ENCODE measurements at places on chromosomes 1 and 21.
A peak's percentile ranks its signal among the peaks of the same experiment; 100 is the strongest.

DNA sequence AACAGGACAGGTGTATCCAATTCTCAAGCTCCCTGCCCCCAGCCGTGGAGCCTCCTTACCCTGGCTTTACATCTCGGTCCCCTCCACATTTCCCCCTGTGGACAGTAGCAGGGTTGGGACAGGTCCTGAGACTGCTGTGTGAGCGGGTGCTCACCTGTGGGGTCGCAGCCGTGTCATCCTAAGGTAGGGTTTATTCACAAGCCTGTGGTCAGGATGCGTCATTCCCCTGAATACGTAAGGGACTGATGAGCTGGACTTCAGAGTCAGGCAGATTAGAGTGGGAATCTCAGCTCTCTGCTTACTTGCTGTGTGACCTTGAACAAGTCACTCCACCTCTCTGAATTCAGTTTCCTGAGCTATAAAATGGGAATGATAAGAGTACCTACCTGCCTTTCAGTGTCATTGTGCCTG lies 17.7 kb downstream of the ZNF362 start:
- DNase-seq, result no peak

DNA sequence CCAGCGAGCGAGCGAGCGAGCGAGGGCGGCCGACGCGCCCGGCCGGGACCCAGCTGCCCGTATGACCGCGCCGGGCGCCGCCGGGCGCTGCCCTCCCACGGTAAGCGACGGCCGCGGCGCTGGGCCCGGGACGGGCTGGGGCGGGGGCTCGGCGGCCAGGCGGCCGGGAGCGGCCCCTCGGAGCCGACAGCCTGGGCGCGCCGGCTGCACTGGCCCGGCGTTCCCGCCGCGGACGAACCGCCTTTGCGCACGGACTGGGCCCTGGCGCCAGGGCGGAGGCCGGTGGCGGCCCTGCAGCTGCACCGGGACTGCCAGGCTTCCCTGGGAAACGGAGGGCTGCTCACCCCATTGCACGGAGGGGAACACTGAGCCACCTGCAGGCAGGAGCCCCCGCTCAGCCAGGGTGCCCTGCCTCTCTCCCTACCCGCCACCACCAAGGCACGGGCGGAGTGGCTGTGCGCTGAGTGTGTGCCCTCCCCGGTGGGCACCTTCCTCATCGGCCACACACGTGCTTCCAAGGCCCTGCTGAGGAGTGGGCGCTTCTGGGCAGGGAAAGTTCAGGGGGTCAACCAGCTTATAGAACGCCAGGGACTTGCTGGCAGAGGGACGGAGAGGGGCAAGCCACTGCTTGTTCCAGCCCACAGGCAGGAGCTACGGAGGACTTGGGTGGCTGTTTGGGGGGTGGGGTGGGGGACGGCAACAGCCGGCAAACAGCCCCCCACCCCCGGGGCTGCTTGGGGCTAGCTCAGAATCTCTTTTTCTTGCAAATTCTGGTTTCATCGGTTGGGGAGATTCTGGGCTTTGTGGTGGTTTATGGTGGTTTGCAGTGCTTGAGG lies 532 bp downstream of the CSF1 start:
- no peak for DNase-seq

GRCh38 chr1:27275696-27276095 lies 41.3 kb downstream of the WDTC1 start:
- no peak for DNase-seq

DNA sequence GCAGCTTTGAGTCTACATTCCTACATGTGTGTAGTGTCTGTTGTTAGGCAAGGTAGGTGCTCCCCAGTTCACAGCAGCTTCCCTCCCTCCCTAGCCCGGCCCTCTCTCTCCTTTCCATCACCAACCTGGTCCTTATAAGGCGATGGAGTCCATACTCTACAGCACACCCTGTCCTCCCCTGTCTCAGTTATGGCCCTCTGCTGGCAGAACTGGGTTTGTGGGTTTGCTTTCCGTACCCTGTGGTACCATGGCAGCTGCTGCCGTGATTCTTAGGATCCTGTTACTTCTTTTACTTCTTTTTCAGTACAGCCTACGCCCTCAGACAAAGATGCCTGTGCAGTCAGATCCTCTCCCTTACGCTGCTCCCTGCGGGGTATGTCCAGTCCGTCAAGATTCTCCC lies 31.7 kb downstream of the AK5 start:
- DNase-seq, result no peak

DNA sequence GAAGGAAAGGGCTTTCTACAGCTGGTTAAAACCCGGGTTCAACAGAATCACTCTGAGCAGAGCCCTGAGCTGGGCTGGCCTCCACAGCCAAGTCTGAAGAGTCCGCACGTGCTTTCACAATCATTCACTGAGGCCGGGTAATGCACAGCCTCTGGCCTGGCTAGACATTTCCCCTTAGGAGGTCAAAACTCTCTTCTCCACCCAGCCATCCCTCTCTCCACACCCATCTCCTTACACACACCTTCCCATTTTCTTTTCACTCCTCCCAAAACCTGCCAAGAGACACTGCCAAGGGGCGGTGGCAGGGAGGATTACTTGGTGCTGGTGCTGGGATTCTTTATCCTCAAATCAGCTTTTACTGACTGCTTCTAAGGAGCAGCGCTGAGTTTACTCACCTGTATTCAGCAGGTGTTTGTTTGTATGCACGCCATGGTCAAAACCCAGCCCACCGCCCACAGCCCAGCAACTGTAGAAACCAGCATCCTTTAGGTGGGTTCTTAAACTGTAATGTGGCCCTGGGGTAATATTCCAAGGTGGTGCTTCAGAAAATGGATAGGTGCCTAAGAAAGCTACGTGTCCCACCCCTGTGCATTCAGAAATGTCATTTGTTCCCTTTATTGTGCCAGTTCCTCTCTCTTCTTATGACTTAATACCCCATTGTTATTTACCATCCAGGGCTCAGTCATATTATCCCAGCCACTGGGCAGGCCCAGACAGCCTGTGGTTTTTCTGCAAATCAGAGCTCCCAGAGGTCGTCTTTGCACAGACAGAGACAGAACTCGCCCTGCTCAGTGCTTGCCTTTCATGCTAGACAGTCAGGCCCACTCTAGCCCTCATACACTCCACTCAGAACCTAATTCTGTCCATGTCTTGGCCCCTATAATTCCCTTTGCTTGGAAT lies 80.2 kb downstream of the ADSS2 start:
- DNase-seq, result no peak

GRCh38 chr1:10663678-10664035 lies 132.8 kb downstream of the CASZ1 start:
- DNase-seq, result no peak

GRCh38 chr1:38018864-38019343 lies 6.4 kb downstream of the UTP11 start:
- DNase-seq, result no peak

DNA sequence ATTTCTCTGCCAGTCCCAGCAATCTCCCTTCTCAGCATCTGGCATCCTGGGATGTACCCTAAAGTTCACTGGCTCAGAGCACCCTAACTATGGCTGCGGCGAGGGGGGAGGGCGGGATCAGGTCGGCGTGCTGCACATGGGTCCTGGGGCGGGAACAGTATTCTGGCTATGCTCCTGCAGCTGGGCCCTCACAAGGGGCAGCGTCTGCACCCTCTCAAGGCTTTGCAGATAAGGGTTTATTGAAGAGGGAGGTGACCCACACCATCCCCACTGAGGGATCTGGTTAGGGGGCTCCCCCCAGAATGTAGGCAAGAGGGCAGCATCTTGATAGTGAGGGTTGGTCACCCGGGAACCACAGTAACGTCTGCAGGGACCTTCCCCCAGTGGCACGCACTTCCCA lies 44.9 kb upstream of the PCBP3 start:
- no peak for DNase-seq

GRCh38 chr1:17915511-17916197 lies 160.5 kb downstream of the ACTL8 start:
- DNase-seq, result no peak

GRCh38 chr1:36486439-36487335 lies 4.0 kb upstream of the CSF3R start:
- peak; percentile 19 for DNase-seq

- peak; percentile 58 for DNase-seq
Measured at GRCh38 chr1:174875306-174875705, 124.4 kb upstream of the CACYBP start.

DNA sequence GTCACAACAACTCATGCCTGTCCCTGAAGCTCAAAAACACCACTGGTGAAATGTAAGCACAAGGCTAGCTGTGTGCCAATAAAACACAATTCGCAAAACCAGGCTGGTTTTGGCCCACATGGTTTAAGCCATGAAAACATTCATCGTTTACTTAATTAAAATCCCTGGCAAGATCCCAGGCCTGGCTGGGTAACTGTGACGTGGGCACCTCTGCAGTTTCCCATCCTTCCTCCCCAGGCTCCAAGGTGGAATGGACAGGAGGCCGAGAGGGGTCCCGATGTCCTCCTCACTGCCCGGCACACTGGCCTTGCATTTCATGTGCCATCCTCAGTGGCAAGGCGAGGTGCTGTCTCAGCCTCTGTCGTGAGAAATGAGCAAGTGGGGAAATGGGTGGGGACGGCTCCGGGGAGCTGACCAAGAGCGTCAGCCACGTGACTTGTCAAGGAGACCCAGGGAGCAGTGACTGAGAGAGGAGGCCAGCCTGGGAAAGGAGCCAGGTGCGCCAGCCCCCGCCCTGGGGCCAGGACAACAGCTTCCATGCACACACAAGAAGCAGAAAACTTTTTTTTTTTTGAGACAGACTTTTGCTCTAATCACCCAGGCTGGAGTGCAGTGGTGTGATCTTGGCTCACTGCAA lies 153.1 kb upstream of the RAB4A start:
- no peak for DNase-seq

- peak; percentile 99 for DNase-seq
Measured at GRCh38 chr1:42966688-42967612, 8.3 kb upstream of the SLC2A1 start.

DNA sequence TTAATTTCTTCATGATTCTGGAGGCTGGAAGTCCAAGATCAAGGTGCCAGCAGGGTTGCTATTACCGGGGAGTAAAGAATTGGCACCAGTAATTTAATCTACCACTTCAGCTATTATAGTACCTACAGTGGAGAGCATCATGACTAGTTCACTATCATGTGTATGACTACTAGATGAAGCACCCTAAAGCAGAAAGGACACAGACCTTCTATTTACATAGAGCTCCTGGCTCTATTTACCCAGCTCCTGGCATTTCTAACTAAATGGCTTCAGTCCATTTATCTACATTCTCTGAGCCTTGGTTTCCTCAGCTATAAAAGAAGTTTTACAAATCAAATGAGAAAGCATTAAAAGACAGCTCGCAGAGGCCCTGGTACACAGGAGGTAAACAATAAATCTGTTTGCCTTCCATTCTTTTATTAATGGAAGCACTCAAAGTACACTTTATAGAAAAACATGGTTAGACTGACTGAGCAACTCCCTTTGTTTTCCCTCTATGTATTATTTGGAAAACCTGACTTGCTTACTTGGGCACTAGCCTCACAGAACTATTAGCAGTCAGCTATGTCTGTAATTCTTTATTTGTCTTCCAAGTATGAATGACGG lies 203.0 kb downstream of the SLC35F3 start:
- peak; percentile 12 for DNase-seq

- DNase-seq, result no peak
Measured at GRCh38 chr1:61400131-61400770, 317.9 kb downstream of the NFIA start.

DNA sequence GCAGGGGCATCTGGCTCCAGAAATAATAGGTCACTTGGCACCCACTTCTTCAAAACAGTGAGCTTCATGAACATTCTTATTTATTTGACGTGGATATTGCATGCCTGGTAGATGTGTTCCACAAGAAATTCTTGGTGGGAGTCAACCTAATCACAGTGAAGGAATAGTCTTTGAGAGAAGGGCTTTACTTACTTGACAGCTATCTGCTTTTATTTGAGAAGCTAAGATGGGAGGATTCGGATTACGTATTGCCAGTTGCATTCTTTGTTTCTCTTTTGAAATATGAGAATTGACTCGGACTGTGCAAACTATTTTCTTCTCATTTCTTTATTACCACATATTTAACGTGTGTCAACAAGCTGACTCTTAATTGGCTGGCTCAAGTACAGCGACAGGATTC lies 117.2 kb downstream of the FASLG start:
- DNase-seq, result no peak

- DNase-seq, result no peak
Measured at GRCh38 chr1:10444795-10445397, 4.9 kb upstream of the CORT start.

DNA sequence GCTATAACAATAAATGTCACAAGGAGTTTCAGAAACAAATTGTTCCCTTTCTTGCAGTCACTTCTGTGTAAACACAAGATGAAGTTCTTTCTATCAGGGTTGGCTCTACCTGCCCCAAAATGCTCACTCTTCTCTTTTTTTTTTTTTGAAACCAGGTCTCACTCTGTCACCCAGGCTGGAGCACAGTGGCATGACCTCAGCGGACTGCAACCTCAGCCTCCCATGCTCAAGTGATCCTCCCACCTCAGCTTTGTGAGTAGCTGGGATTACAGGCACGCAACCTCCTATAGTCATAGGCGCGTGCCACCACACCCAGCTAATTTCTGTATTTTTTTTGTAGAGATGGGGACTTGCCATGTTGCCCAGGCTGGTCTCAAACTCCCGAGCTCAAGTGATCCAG lies 10.5 kb upstream of the CTNNBIP1 start:
- no peak for DNase-seq

- DNase-seq, result no peak
Measured at GRCh38 chr1:200704986-200705500, 33.6 kb upstream of the CAMSAP2 start.

DNA sequence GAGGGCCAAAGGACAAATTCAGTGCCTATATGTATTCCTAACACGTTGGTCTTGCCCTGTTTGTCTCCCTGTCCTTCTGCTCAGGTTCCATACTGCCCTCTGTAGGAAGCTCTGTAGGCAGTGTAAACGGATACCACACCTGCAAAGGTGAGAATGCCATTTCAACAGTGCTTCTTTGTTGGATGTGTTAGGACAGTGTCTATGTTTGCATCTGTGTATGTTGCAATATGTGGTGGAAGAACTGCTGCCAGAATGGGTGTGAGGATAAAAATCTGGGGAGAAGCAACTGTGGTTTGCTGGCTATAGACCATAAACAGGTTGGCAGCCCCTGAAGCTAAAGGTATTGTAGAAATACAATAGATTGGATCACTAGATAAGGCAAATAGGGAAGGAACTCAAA lies 113.1 kb upstream of the BMP8A start:
- DNase-seq, result peak; percentile 95

- peak; percentile 4 for DNase-seq
Measured at GRCh38 chr1:16204634-16205333, 7.7 kb downstream of the ARHGEF19 start.

DNA sequence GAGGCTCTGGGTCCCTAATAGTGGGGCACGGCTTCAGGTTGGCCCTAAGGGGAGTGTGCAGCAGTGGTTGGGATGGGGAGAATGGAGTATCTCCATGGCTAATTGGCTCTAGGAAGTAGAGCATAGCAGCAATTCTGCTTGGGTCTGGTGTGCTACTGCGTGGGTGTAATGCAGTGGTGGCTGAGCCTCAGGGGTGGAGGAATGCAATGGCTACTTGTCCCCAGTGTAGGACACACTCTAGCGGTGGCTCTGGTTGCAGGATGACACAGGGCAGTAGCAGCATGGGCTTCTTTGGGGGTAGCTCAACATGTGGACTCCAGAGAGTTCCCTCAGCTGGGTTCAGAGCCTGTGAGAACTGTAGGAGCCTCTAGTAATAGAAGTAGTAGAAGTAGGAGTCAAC lies 91.2 kb upstream of the FAM78B start:
- DNase-seq, result no peak

DNA sequence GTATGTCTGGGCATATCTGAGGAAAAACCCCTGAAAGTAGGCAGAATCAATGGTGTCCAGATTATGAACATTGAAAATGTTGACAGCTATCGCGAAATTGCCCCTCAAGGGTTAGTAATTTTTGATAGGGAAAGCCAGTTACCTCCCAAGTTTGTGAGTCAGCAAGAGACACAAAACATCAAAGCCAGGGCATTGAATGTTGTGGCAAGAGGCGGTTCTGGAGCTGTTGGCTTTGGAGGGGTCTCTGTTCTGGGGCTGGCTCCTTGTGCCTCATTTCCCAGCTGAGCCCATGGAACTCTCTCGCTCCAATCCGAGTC lies 10.6 kb upstream of the S100A11 start:
- no peak for DNase-seq
